G401 (cell line): ENCODE measurements at places on chromosomes 2 and 18. TPM values are rescaled to one million over a fixed set of nuclear protein-coding genes. Genes with fewer than 3 reads are reported as not detected.

SCYGR8 gene
- not detected in 2 replicates for total RNA-seq

- DNase-seq: no peak
These were observed 65.7 kb upstream of the RTN4 start for GRCh38 chr2:55115761-55116597.

TMEM163 gene
- total RNA-seq: not detected in 2 replicates

- DNase-seq: no peak
These were observed 16.1 kb downstream of the ACOXL start for GRCh38 chr2:110748489-110748867.

SPC25 gene
- total RNA-seq: 19.0 and 32.4 TPM in 2 replicates

DNA sequence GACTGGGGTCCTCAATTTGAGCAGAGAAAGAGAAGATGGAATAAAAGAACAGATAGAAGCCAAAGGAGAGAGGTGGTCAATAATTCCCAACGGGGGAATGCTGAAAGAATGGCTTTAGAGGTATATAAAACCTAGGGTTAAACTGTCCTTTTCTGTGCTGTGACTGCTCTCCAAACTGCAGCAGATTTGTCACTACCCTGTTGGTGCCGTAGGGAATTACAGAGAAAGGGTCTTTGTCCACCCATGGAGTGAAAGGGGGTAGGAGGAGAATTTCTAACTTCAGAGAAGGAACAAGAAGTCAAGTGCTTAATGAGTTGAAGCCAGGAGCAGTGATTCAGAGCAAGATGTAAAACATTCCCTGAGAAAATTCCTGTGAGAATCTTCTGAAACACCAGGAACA, 486.5 kb downstream of the NUP35 start:
- no peak for DNase-seq

PCARE gene
- total RNA-seq: not detected in 2 replicates

GRCh38 chr18:6024745-6025248, 129.5 kb upstream of the TMEM200C start:
- no peak for DNase-seq

- DNase-seq: no peak
These were observed 96.7 kb upstream of the RPE start for GRCh38 chr2:209905691-209906090.
